ENCODE measurements at places on chromosomes 3 and 15. TPM values are rescaled to one million over a fixed set of nuclear protein-coding genes. Genes with fewer than 3 reads are reported as not detected.

EPHA6 gene
- total RNA-seq: 2.3 TPM

LRRC31 gene
- 0.35 TPM for total RNA-seq

XCR1 gene
- total RNA-seq: not detected

SCAANT1 gene
- not detected for total RNA-seq

TMC3 gene
- total RNA-seq: not detected

PPP1R14D gene
- not detected for total RNA-seq

ANKRD34C gene
- total RNA-seq: not detected

DNA sequence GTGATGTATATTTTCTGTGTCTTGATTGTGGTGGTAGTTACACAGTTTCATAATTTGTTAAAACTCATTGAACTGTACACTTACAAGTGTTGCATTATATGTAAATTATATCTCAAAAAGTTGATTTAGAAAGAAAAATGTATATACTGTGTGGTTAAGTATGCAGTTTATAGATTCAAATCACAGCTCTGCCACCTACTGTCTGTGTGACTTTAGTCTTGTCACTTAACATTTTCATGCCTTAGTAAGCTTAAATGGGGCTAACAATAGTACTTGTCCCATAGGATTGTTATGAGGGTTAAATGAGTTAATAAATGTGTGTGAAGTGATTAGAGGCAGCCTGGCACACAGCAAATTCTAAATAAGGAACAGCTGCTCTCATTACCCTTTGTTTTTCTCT is 120.9 kb upstream of the P2RY1 start:
- H3K36me3 ChIP-seq: no peaks in the 10 kb centered on the region
- H3K4me1 ChIP-seq: no peaks in the 10 kb centered on the region
- no peak overlapping the region for H3K4me3 ChIP-seq
- no peak for DNase-seq
- H3K27ac ChIP-seq: no peak overlapping the region

DNA sequence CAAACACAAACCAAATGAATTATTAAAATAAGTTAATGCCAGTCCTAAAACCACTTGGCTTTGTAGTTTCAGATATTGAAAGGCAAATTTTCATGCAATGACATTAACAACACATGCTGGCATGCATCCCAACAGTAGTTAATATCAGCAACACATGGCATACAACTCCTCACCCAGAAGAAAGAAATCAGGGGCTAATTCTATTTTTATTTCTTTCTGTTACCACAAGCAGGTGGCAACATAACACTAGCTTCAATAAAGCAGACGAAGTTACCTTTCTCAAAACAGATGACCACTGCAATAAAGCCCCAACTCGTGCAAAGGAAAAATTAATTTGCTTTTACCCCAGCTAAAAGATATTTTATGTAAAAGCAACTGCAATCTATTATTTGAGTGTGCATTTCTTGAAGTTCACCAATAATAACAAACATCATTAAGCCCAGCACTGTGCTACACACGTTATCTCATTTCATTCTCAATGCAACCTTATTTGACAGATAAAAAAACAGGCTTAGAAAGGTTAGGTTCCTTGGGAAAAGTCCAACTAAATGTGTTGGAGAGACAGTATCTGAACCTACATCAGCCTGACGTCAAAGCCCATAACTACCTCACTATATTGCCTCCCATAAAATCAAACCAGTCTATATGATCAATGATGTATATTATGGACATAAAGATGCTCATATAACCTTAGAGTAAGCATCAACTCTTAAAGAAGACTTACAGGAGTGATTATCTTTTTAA is 2.8 kb downstream of the TOP2B start:
- H3K36me3 ChIP-seq: no peaks in the 10 kb centered on the region
- peak overlapping the region; percentile 97 for H3K27ac ChIP-seq

DNA sequence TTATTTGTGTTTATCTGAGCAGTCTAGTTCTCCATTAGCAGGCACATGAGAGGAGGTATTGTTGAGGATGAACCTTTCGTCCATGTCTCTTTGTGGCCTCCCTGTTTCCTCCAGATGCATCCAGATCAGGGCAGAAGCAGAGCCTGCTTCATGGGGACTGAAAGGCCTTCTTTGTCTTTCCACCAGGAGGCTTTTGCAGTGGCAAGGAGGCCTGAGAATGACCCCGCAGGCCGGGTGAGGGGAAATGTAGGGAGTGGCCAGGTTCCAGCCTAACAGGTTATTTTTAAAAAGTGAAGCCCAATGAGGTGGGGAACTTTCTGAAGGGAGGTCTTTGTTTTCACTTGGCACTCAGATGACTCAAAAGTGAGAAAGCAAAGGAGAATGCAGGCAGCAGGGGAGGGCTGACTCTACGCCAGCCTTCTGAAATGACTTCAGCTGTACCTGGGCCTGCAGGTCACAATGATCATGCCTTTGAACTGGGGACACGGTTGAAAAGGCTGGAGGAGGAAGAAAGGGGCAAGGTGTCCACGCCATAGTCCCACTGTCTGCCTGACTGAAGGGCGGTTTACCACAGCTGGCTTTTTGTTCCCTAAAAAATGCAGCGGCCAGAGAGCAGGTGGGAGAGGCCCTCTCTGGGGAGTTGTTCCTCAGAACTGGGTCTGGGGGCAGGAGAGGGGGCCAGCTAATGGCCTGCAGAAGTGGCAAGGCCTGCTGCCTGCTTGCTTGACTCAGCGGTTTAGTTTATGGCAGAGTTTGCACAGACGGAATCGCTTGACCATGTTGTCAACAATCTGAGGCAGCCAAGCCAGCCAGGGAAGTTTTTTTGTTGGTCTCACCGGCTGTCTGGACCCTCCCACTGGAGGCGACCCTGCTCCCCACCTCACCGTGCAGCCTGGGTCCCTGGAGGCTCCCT is 28.7 kb downstream of the CMTM7 start:
- no peak for DNase-seq
- H3K4me3 ChIP-seq: no peak overlapping the region
- peak overlapping the region; percentile 56 for H3K27ac ChIP-seq
- no peaks in the 10 kb centered on the region for H3K36me3 ChIP-seq

DNA sequence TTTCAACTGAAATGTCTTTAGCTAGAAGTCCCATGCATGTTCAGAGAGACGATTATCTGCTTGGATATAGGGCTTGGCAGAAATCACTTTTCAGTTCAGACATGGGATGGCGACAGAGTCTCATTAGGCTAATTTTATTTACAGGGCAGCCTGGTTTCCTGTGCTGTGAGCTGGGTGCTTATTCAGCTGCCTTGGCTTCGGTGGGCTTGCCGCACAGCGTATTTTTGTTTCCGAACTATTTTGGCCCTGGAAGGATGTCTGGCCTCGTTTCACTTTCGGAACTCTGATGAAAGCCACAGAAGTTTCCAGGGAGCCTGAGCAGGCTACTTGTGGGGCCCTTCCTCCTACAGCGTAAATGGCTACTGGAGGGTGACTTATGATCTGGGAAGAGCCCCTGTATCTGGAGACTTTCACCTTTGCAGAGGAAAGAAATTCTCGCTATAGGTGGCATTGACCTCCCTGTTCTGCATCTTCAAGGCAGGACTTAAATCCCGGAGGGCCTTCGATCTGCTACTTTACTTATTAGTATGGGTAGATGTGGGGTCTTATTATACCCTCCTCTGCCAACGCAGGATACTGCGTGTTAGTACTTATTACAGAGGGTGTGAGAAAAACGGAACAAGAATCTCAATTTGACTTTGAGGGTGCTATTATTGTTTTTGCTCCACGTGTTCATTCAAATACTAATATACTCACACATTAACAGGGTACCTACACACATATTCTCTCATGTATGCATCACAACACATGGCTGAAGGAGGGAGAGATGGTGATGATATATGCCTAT is 364.0 kb upstream of the RBMS3 start:
- peak; percentile 51 for DNase-seq
- no peaks in the 10 kb centered on the region for H3K4me1 ChIP-seq
- H3K27me3 ChIP-seq: no peaks in the 10 kb centered on the region
- no peaks in the 10 kb centered on the region for H3K36me3 ChIP-seq
- H3K4me3 ChIP-seq: peak overlapping the region; percentile 28

GRCh38 chr3:188439080-188439479 is 285.1 kb downstream of the LPP start:
- H3K4me3 ChIP-seq: no peak overlapping the region
- no peaks in the 10 kb centered on the region for H3K36me3 ChIP-seq
- DNase-seq: no peak
- H3K4me1 ChIP-seq: no peaks in the 10 kb centered on the region
- no peaks in the 10 kb centered on the region for H3K27me3 ChIP-seq
- peak overlapping the region; percentile 17 for H3K27ac ChIP-seq

- peak overlapping the region; percentile 67 for H3K27ac ChIP-seq
- no peaks in the 10 kb centered on the region for H3K27me3 ChIP-seq
- H3K4me1 ChIP-seq: no peaks in the 10 kb centered on the region
- no peaks in the 10 kb centered on the region for H3K36me3 ChIP-seq
Measured at GRCh38 chr15:39156166-39156565, 424.7 kb upstream of the THBS1 start.

DNA sequence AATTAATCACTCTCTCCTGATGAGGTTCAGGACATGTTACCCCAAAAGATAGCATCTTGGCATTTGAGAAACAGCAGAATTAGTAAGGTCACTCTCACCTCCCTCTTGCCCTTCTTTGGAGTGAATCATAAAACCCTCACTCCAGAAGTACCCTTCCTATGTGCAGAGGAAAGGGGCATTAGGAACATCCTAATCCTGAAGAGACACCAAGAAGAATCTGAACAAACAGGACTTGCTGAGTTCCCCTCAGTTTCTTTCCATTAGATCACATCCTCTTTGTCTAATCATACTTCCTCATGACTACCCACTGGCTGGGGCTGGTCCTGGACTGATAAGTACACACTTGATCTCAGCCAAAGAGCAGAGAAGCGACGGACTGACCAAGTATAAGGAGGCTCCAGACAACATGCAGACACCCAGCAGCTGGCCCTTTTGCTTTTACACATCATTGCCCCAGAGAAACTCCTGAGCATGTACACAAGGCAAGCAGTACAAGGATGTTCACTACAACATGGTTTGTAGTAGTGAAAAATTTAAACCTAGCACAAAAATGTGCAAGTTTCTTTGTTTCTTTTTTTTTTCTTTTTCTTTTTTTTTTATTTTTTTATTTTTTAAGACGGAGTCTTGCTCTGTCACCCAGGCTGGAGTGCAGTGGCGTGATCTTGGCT is 15.0 kb upstream of the TM6SF1 start:
- no peak overlapping the region for H3K4me3 ChIP-seq
- no peaks in the 10 kb centered on the region for H3K4me1 ChIP-seq

- no peaks in the 10 kb centered on the region for H3K4me1 ChIP-seq
- H3K4me3 ChIP-seq: no peak overlapping the region
- H3K27me3 ChIP-seq: no peaks in the 10 kb centered on the region
- H3K27ac ChIP-seq: no peak overlapping the region
- no peak for DNase-seq
- no peaks in the 10 kb centered on the region for H3K36me3 ChIP-seq
Measured at GRCh38 chr15:40815042-40815698, 7.9 kb upstream of the DNAJC17 start.

DNA sequence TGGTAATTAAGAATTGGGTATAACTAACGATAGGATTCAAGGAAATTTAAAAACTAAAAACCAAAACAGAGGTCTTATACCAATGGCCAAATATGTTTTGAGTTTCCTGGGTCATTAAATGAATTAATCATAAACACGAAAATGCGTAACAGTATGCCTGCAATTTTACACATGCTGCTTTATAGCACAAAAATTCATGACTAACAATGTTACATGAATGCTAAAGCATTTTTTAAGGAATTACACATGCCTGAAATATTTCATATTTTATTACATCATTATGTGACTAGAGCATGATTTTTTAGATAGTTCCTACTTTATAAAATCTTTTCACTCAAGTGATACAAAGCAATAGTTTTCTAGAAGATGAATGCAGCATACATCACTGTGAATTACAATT is 74.7 kb downstream of the ZNF148 start:
- no peaks in the 10 kb centered on the region for H3K4me1 ChIP-seq
- no peak overlapping the region for H3K4me3 ChIP-seq
- no peaks in the 10 kb centered on the region for H3K27me3 ChIP-seq

GRCh38 chr15:33278816-33279612 is 31.8 kb upstream of the RYR3 start:
- DNase-seq: no peak
- no peak overlapping the region for H3K27ac ChIP-seq
- H3K36me3 ChIP-seq: no peaks in the 10 kb centered on the region
- no peaks in the 10 kb centered on the region for H3K27me3 ChIP-seq

- no peaks in the 10 kb centered on the region for H3K27me3 ChIP-seq
- H3K36me3 ChIP-seq: no peaks in the 10 kb centered on the region
- H3K4me1 ChIP-seq: no peaks in the 10 kb centered on the region
- peak overlapping the region; percentile 79 for H3K4me3 ChIP-seq
Measured at GRCh38 chr3:174438501-174439145, 420.5 kb upstream of the NAALADL2 start.
